Osteoblast (primary cell): ENCODE measurements at places on chromosomes 2 and 18. TPM values are rescaled to one million over a fixed set of nuclear protein-coding genes. Genes with fewer than 3 reads are reported as not detected.

GAL3ST2 gene
- 0.29 and 0.36 TPM in 2 replicates for total RNA-seq

DNA sequence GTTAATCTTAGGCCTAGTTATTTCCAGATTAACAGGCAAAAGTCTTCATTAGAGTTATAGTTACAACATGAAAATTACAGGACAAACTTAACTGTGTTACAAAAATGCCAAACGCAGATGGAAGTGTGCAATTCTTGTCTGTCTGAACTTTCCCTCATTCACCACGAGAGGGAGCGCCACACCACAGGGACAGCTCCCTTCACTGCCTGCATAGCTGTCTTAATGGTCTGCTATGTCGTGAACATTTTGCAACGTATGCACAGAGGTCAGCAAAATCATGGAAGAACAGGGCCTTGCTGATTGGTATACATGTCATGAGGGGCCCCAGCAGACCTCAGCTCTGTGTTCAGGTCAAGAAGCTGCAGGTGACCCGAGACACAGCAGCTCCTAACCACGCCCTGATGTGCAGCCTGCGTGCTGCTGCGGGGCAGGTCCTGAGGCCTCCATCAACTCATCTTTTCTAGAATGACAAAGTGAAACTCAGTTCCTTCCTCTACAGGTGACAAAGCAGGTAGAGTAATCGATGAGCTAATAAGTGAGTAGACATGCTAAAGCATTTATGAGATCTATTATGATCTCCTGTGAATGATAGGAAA is 78.8 kb upstream of the ATP8B1 start:
- peak; percentile 72 for DNase-seq

DNA sequence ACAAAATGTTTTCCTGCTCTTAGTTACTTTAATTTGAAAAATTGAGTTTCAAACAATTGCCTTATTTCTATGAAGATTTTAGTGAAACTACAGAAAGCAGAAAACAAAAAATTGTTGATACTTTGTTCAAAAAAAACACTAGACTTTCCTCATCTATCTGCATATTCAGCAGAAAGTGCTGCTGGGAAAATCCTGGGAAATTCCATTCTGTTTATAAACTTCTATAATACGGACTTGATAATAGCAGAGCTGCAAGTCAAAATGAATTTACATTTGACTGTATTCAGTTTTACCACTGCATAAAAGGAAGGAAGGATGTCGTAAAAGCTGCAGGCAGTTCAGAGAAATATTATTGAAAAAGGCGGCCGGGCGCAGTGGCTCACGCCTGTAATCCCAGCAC is 24.9 kb upstream of the ERICH2 start:
- DNase-seq, result no peak

DNA sequence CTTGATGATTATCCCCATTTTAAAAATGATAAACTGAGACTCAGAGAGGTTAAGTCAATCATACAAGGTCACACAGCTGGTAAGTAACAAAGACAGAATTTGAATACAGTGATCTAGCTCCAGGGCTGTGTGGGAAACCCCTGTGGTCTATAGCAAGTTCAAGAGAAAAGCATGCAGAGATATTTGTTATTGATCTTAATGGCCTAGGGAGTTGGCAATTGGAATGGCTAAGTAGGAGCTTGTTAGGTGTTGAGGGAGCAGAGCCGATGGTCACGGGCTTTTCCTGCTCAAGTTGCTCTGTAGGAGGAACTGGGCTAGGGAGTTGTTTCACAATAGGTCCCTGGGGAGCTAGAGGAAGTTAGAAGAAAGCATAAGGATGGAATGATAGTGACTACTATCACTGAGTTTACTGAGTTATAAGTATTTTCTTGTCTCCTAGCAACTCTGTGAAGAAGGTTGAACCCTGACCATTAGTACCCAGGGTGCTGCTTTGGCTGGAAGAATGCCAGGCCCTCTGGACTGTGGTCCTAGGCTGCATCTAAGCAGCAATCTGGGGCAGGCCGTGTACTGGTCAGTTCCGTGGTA is 30.0 kb downstream of the RNF125 start:
- peak; percentile 62 for DNase-seq
